Smooth muscle cell of the pulmonary artery (primary cell): ENCODE measurements at places on chromosomes 5 and 9. TPM values are rescaled to one million over a fixed set of nuclear protein-coding genes. Genes with fewer than 3 reads are reported as not detected.

The PKD2L2 gene
- not detected in 2 replicates for total RNA-seq

The DMRT3 gene
- total RNA-seq, result not detected in 2 replicates

The LPCAT1 gene
- 78.8 and 103 TPM in 2 replicates for total RNA-seq

The SHOC1 gene
- under 0.01 TPM in 1 of 2 replicates, not detected in the other for total RNA-seq

The CCL27 gene
- 0.17 TPM in 1 of 2 replicates, not detected in the other for total RNA-seq

The SLC2A6 gene
- total RNA-seq, result 12.5 and 19.7 TPM in 2 replicates

The GPR21 gene
- total RNA-seq, result 2.2 and 3.1 TPM in 2 replicates

The FOXD4 gene
- 0.13 and 0.17 TPM in 2 replicates for total RNA-seq

The ISL1 gene
- 0.03 and 0.20 TPM in 2 replicates for total RNA-seq

The SV2C gene
- total RNA-seq, result under 0.01 TPM in 1 of 2 replicates, not detected in the other

The MGAT4B gene
- 207 and 369 TPM in 2 replicates for total RNA-seq
